Smooth muscle cell of the umbilical artery (primary cell): ENCODE measurements at places on chromosomes 13 and 19. TPM values are rescaled to one million over a fixed set of nuclear protein-coding genes. Genes with fewer than 3 reads are reported as not detected.

The SERPINE3 gene
- total RNA-seq, result 0.05 TPM in 1 of 2 replicates, not detected in the other

The SYDE1 gene
- total RNA-seq, result 26.1 and 44.0 TPM in 2 replicates

The CCDC8 gene
- 25.0 and 30.0 TPM in 2 replicates for total RNA-seq

The USHBP1 gene
- total RNA-seq, result 0.05 TPM in 1 of 2 replicates, not detected in the other

The ZNF441 gene
- 8.1 and 14.0 TPM in 2 replicates for total RNA-seq

The CNN2 gene
- 284 and 606 TPM in 2 replicates for total RNA-seq

The FBXO27 gene
- 3.3 and 6.4 TPM in 2 replicates for total RNA-seq

The ZNF880 gene
- total RNA-seq, result 22.9 and 32.4 TPM in 2 replicates

The ZNF471 gene
- 5.3 and 9.1 TPM in 2 replicates for total RNA-seq
